ENCODE measurements at places on chromosomes 13 and 19. TPM values are rescaled to one million over a fixed set of nuclear protein-coding genes. Genes with fewer than 3 reads are reported as not detected.

The ANGPTL4 gene
- 3.6 TPM for total RNA-seq

The TYROBP gene
- 19.4 TPM for total RNA-seq

The SIGLEC12 gene
- 0.21 TPM for total RNA-seq

GRCh38 chr13:32311188-32311897, 3.8 kb downstream of the ZAR1L start:
- H3K27me3 ChIP-seq, result no peaks in the 10 kb centered on the region
- H3K36me3 ChIP-seq, result no peaks in the 10 kb centered on the region
- H3K4me1 ChIP-seq, result no peaks in the 10 kb centered on the region
- DNase-seq, result peak; percentile 20

DNA sequence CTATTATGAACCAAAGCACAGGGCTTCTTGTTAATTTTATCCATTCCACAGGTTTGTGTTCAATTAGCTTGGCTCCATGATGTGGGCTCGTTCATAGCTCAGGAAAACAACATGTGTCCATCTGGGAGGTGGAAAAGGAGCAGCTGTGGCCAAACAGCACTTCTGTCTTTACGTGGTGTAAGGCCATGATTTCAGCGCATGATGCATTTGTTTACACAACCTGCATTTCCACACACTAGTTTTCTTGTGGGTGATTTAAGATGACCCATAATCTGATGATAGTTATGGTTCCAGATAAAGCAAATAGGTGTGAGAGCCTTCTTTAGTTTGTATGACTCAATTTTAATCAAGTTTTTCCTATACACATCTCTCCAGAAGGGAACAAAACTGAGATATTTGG, 101.7 kb downstream of the TNFRSF19 start:
- no peak overlapping the region for H3K4me3 ChIP-seq
- no peaks in the 10 kb centered on the region for H3K27me3 ChIP-seq
- H3K27ac ChIP-seq, result no peak overlapping the region
- H3K4me1 ChIP-seq, result peaks cover 18% of the 10 kb centered on the region

- peak within 1 kb of the TSS; percentile 39 for H3K4me3 ChIP-seq
- peaks cover 41% of the 10 kb centered on the region for H3K27me3 ChIP-seq
- no peaks in the 10 kb centered on the region for H3K36me3 ChIP-seq
- no peak for DNase-seq
- peaks cover 15% of the 10 kb centered on the region for H3K4me1 ChIP-seq
These were observed at the start of gene PDE4A for GRCh38 chr19:10420444-10421239. PDE4A (plus strand) TSS chr19:10420538; CDS start chr19:10420765, 227 bp downstream.

The LHB gene
- not detected for total RNA-seq

DNA sequence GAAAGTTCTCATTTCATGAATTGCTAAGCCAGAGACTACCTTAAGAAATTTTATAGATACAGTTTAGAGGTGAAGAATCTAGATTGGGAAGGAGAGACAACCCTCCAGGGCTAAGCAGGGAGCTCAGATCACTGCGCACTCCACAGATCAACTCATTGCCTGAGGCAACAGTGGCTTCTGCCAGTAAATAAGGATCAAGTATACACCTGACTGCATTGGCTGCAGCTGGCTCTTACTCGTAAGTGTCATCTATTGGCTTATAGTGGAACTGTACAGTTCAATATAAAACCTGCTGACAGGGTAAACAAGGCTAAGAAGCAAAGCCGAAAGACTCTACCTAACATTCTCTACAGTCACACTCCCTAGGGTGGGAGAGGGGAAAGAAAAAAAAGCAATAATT, 18.0 kb upstream of the C1QTNF9B start:
- no peaks in the 10 kb centered on the region for H3K36me3 ChIP-seq
- no peak for DNase-seq
- H3K4me1 ChIP-seq, result no peaks in the 10 kb centered on the region
- H3K27me3 ChIP-seq, result no peaks in the 10 kb centered on the region
- H3K27ac ChIP-seq, result no peak overlapping the region

The FFAR3 gene
- total RNA-seq, result not detected

- no peak overlapping the region for H3K4me3 ChIP-seq
- H3K4me1 ChIP-seq, result peaks cover 8% of the 10 kb centered on the region
- H3K36me3 ChIP-seq, result no peaks in the 10 kb centered on the region
These were observed 35.0 kb upstream of the MATK start for GRCh38 chr19:3821156-3821555.

The MIA gene
- total RNA-seq, result not detected

DNA sequence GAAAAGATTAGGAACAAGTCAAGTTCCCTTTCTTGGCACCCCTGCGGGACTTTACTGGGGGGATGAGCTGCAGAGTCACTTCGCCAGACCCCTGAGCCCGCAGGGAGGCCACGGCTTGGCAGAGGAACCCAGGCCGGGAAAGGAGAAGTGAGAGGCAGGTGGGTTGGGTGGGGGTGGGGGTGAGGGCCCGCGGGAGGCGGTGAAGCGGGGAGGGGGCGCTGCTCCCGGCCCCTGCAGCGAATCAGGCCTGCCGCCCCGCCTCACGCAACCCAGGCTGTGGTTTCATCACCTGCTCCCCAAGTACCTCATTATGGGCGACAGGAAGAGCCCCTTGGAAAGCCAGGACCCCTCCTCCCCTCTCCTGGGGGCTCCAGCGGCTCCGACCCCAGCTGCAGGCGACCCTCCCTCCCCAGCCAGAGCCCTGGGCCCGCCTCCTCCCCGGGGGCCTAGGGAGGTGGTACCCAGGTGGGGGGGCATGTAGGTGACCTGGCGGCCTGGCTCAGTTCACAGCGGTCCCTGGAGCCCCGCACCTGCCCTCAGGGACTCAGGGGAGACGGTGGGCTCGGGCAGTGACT, 9.5 kb downstream of the MEF2B start:
- H3K27ac ChIP-seq, result no peak overlapping the region
- no peak overlapping the region for H3K4me3 ChIP-seq
- no peaks in the 10 kb centered on the region for H3K27me3 ChIP-seq
- DNase-seq, result no peak
- H3K36me3 ChIP-seq, result no peaks in the 10 kb centered on the region

GRCh38 chr19:1467490-1468273, 11.3 kb downstream of the C19orf25 start:
- H3K36me3 ChIP-seq, result no peaks in the 10 kb centered on the region
- H3K27ac ChIP-seq, result no peak overlapping the region

DNA sequence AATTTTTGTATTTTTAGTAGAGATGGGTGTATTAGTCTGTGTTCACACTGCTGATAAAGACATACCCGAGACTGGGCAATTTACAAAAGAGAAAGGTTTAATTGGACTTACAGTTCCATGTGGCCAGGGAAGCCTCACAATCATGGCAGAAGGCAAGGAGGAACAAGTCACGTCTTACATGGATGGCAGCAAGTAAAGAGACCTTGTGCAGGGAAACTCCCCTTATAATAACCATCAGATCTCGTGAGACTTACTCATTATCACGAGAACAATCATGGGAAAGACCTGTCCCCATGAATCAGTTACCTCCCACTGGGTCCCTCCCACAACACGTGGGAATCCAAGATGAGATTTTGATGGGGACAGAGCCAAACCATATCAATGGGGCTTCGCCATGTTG, 14.6 kb downstream of the ZNF333 start:
- peaks cover 100% of the 10 kb centered on the region for H3K36me3 ChIP-seq
- DNase-seq, result no peak
- H3K27ac ChIP-seq, result no peak overlapping the region
- H3K4me1 ChIP-seq, result no peaks in the 10 kb centered on the region

The ACP7 gene
- total RNA-seq, result not detected

All from heart left ventricle (tissue), 16 donors.